ENCODE measurements at places on chromosomes 1 and 21.

DNA sequence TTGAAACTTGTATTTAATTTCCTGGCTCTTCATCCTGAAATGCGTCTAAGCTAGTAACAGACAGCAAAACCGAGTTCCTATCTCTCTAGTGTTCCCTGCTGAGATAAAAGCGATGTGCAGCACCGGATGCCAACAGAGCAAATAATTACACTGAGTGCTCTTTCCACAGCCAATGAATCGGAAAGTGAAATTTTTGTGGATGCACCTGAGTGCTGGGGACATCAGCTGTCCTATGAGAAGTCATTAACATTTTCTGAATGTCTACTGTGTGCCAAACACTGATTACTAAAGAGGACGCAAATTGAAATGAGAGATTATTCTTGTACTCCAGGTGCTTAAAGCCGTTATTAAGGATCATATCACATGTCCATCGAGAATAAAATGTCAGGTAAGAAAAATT lies 278.0 kb downstream of the RGS7 start:
- no peak for DNase-seq

GRCh38 chr1:16458831-16459230 lies 18.3 kb downstream of the NECAP2 start:
- no peak for DNase-seq

DNA sequence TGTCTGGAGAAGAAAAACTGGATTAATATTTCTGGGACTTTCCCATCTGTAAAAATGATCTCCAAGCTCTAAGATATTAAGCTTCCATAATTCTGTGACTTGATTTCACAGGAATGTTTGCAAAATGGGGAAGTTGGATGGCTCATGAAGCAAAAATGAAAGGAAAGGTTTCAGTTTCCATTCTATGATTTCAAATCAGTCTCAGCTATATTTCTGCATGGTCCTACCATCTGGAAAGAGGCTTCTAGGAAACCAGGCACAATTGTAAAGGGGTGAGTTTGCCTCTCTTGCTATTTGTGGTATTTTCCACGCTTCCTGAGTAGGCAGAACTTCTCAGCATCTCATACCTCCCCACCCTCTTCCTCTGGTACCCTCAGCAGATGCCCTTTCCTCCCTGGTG lies 22.4 kb upstream of the ACTN2 start:
- no peak for DNase-seq

GRCh38 chr1:173042806-173043205 lies 7.9 kb downstream of the TNFSF18 start:
- no peak for DNase-seq

DNA sequence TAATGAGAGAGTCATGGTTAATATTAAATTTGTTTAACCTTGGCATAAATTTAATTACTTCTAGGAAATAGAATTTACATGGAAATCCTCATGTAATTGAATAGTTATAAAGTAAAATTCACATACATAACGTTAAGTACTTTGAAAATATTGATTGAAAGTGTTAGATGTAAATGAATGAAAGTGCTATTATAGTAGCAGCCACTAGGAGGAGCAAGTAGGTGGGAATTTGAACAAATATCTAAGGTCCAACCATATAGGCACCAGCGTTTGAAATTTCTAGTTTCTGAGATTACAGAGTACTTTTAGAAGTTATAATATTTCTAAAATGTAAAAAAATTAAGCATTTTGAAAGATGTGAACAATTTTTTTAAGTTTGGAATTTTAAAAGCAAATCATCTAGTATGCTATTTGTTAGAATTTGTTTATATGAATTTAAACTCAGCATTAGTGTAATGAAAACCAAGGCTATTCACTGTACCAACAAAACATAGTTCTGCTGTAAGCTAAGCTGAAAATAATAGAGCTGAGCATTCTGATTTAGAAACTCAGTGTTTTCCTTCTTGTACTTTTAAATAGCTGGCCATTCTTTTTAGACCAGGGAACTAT lies 3.3 kb downstream of the B3GALT2 start:
- peak; percentile 73 for DNase-seq

DNA sequence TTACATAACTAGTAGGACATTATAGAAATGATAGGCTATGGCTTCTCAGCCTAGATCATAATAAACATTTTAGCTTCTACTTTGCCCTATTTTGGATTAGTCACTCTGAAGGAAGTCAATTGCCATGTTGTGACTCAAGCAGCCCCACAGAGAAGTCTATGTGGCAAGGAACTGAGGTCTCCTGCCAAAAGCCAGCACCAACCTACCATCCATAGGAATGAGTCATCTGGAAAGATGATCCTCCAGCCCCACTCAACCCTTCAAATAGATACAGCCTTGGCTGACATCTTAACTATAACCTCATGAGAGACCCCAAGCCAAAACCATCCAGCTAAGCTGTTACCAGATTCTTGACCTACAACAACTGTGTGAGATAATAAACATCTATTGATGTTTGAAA lies 76.3 kb upstream of the BEND5 start:
- no peak for DNase-seq

- DNase-seq: no peak
Observed at GRCh38 chr1:194043984-194044755, 857.8 kb upstream of the B3GALT2 start.

DNA sequence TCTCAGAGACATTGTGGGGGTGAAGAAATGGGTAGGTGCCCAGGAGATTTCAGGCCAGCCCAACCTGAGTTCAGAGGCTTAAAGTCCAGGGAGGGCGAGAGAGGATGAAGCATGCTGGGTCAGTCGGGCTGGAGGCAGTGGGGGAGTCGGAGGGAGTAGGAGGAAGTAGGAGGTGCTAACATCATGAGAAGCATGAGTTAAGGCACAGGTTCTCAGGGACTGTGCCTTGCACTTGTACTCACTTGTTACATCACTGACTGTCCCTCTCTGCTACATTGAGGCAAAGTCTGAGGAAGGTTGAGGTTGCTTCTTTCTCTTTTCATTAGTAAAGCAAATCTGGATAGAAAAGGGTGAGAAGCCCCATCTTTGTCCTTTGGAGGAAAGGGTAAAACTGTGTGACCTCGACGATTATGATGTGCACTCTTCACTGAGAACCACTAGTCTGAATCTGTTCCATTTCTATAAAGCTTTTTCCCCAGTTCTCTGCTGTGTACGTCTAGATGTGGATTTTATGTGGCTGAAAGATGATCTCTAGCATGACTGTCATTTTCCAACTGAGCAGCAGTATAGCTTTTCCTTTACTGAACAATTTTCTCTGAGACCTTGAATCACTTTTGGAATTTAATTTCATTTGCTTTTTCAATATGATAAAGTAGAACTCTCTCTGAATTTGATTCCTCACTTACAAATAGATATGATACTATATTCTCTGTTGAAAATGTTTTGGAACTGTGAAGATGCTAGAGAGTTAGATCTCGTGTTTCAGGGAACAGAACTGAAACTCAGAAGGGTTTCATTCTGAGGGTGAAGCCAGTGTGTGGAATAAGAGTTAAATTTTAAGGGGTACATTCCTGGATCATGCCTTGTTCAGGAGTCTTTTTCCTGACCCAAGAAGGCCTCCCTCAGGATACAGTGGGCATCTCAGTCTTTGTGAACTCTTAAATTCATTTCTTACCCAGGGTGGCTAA lies 94.6 kb downstream of the FGGY start:
- no peak for DNase-seq

GRCh38 chr21:42578761-42579415 lies 65.2 kb downstream of the SLC37A1 start:
- no peak for DNase-seq

- DNase-seq: no peak
Observed at GRCh38 chr1:63865561-63865960, 91.7 kb downstream of the ROR1 start.

- peak; percentile 72 for DNase-seq
Observed at GRCh38 chr1:46137916-46138315, 5.5 kb upstream of the PIK3R3 start.

GRCh38 chr1:21937372-21938121 lies 437 bp upstream of the HSPG2 start:
- peak; percentile 82 for DNase-seq

DNA sequence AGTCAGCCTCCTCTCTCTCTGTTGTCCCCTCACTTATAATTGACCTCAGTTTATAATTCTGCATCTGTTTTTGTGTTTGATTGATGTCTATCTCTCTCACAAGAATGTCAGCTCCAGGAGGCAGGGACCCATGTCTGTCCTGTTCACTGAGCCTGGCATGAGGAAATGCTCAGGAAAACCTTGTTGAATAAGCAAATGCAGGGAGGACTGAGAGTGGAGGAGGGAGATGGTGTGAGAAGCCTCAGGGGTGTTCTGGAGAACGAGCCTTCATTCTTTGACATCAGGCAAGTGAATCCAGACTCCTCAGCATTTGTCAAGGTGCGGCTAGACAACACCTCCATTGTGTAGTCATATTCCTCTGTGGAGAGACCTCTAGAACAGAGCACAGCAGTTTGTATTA lies 45.5 kb downstream of the MAN1C1 start:
- no peak for DNase-seq

- peak; percentile 17 for DNase-seq
Observed at GRCh38 chr21:18204931-18205330, 39.7 kb upstream of the CHODL start.

GRCh38 chr1:15797614-15798390 lies 9.6 kb downstream of the UQCRHL start:
- peak; percentile 30 for DNase-seq

DNA sequence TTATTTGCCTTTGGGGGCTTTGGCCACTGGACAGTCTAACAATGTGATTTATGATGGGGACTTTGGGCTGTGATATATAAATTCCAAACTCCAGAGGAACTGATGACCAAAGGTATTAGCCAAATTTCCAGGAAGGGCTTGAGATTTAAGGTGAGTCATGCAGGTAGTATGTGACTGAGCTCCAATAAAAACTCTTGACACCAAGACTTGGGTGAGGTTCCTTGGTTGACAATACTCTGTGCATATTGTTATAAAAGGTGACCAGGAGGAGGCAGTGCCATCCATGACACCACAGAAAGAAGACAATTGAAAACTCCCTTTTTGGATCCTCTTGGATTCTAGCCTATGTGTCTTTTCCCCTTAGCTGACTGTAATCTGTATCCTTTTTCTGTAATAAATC lies 392.7 kb upstream of the LRRC7 start:
- no peak for DNase-seq

DNA sequence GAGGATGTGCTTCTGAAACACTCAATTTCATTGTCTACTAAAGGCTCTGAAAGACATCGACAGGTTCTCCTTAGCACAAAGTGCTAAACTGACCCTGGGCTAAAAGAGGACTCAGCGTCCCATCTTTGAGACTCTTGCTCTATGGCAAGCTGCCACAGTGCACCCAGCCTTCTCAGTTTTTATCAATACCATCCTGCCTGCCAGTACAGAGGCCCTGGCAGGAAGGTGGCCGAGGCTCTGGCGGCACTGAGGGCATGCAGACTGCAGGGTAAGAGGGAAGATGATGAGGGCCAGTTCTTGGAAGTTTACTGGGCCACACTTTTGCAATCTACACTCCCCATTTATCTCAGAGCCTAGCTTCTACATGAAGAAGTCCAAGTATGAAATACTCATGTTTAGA lies 5.3 kb downstream of the OLFML2B start:
- no peak for DNase-seq

DNA sequence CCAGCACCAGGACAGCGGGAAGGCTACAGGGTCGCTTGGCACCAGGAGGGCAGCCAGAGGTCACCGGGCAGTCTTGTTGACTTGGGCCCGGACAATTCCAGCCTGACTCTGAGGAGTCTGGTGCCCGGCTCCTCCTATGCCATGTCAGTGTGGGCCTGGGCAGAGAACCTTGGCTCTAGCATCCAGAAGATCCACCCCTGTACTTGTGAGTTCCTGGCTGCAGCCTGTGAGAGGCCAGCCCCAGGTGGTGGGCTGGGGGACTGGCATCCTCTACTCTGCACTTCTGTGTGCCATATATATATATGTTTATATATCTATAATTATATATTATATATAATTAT lies 11.6 kb upstream of the PTPN7 start:
- no peak for DNase-seq

DNA sequence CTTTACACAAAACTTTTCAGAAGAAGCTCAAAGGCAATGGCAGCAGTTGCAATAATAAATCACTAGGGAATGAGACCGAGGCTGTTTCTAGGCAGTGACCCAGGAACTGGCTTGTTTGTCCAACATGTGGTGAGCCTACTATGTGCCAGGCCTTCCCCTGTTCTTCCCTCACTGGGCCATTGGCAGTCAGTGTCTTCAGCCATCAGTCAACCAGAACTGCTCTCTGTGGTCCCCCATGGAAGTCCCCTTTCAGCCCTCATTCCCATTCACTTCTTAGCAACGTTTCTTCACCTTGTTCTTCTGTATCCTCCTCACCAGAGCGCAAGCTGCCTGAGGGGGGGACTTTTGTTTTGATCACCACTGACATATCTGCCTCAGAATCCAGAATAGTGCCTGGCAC lies 274.1 kb downstream of the RRAGC start:
- no peak for DNase-seq

DNA sequence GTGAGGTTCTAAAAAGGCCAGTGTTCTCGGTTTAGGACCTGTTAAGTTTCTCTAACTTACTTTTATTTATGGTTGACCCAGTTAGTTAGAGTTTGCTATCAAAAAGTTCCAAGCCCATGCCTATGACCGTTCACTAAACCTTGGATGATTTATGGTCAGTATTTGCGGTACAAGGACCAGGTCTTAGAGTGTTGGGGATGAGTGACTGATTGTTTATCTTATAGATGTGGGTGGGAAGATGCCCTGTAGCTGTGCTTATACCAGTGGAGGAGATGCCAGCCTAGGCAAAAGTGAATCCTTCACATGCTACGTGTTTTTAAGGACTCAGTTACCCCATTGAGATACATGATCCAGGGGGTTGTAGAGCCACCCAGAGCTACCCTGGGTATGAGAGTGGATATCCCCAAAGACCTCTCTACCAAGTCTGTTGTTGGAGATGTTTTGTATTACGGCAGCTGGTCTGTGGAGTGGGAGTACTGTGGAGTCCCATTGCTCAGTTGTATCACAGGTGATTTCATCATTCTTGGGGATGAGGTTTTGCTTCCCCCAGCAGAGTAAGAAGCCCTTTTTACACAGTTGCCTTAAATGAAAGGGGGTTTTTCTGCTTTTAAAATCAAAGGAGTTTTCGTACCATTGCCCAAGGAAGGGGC lies 2.1 kb downstream of the SLC22A15 start:
- DNase-seq: no peak

GRCh38 chr1:43037466-43037865 lies 78.8 kb upstream of the SLC2A1 start:
- DNase-seq: no peak

- no peak for DNase-seq
Observed at GRCh38 chr1:3891329-3891865, 8.7 kb downstream of the C1orf174 start.

GRCh38 chr1:101907264-101907663 lies 89.5 kb downstream of the OLFM3 start:
- no peak for DNase-seq

- no peak for DNase-seq
Observed at GRCh38 chr1:110504226-110504625, 14.7 kb downstream of the KCNA10 start.

DNA sequence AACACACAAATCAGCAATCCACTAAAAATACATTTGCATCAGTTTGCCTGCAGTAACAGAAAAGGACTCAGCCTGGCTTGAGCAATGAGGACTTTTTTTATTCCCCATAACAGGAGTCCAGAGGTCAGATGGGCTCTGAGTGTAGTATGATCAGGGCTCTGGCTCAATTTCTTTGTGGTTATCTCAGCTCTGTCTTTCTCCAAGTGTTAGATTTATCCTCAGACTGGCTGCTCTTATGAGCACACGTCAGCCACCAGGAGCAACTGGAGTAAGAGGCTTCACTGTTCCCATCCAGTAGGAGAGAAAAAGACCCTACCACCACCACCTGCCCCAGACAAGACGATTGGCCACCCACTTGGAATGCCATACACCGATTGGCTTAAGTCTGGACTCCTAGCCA lies 36.2 kb upstream of the KLHDC7A start:
- no peak for DNase-seq

- peak; percentile 56 for DNase-seq
Observed at GRCh38 chr1:180157576-180158057, 2.9 kb downstream of the QSOX1 start.
